ENCODE measurements at places on chromosomes 1 and 21.

DNA sequence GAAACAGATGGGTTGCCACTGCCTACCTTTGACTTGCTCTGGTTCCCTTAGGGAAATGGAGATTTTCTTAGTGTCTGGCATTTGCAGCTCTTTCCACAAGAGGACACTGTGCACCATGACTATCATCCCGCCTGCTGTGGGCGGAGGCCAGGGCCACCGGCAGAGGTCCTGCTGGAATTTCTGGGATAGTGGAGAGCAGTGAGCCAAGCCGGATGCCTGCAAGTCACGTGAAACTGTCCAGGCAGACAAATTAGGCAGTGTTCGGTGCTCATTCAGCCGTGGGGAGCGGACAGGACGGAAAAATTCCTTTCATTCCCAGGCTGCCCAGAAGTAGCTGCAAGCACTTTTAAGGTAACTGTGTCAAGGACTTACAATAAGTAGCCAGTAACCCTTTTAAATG, 43.4 kb downstream of the IGSF5 start:
- peak; percentile 80 for DNase-seq

GRCh38 chr1:151210830-151211229, 12.5 kb downstream of the PIP5K1A start:
- no peak for DNase-seq

GRCh38 chr21:45794027-45794426, 150.5 kb downstream of the PCBP3 start:
- DNase-seq: no peak

DNA sequence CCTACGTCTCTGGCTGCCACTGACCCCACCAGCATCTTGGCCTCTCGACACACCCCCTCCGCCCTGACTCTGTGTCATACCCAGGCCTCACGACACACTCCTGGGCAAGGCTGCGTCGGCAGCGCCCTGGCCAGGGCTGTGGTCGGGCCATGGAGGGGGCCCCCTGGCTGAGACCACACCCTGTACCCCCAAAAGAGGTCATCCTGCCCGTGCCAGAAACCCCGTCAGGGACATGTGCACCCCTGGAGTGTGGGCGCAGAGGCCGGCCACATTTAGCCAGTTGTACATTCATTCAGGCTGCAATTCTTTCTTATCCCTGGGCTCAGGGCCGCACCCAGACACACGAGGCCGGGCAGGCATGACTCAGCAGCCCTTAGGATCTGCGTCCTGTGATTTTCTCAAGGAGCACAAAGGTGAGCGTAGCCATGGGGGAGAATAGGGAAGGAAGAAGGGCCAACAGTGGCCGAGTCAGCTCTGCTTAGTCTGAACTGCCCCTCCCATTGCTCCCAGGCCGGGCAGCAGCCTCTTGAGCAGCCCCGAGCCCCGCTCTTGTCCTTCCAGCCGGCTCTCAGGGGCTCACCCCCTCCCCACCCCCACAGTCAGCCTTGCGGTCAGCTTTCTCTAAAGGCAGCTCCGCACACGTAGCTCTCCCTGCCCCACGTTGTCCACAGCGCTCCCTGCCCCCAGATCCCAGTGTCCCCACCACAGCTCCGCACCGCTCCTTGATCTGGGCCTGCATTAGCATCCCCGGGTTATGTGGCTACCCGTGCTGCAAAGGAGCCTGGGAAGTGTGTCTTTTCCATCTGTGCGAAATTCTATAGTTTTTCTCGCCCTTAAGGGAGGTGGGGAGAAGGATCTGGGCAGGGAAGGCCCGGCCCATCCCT, 7.9 kb downstream of the CSTB start:
- peak; percentile 34 for DNase-seq

DNA sequence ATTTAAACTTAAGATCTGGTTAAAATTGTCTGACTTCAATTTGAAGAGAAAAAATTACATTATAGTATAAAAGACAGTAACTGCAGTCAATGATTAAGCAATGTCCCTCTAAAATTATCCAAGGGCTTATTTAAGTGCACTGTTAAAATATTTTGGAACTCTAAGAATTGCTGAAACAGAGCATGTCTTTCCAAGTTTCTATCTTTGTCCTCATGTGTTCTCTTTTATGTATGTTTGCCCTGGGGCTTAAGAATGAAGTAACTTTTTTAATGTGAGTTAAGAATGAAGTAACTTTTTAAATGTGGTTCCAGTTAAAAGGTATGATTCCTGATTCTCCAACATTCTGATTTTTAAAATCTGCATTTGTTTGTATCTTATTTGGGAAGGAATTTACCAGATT, 69.0 kb upstream of the MARK1 start:
- DNase-seq: no peak

DNA sequence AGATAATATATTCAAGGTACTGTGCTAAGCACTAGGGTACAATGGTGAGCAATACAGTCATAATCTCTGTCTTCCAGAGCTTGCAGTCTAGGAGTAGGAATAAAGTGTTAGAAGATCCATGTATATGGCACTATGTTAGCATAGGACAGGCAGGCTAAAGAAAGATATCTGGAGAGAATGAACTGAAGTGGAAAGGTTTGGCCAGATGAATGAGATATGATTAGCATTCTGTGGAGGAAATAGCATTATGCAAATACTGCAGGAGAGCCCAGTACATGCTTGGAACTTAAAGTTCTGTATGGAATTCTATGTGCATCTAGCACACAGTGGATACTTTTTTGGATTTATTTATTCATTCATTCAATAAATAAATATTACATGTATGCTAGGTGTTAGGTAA, 4.7 kb downstream of the C8A start:
- DNase-seq: no peak

DNA sequence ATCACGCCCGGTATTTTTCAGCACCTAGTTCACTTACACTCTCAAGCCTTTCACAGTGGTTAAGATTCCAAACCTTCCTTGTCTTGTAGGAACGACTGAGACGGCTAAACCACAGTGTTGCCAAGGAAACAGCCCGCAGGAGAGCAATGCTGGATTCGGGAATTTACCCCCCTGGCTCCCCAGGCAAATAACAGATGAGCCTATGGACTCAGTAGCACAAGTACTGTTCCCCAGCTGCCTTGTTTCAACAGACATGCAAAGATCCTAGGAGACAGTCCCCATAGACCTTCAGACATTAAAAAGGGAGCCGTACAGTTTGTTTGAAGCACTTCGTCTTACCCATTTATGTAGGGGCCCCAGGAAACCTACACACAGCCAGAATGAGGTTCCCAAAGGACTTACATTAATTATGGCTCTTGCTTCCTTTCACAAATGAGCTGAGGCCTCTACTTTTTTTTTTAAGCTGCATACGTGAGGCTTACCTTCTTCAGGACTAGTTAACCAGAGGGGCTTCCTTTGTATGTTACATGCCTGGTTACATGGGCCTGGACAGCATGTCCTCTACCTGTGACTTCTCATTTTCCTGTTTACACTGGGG, 2.7 kb downstream of the SNAPIN start:
- DNase-seq: no peak

DNA sequence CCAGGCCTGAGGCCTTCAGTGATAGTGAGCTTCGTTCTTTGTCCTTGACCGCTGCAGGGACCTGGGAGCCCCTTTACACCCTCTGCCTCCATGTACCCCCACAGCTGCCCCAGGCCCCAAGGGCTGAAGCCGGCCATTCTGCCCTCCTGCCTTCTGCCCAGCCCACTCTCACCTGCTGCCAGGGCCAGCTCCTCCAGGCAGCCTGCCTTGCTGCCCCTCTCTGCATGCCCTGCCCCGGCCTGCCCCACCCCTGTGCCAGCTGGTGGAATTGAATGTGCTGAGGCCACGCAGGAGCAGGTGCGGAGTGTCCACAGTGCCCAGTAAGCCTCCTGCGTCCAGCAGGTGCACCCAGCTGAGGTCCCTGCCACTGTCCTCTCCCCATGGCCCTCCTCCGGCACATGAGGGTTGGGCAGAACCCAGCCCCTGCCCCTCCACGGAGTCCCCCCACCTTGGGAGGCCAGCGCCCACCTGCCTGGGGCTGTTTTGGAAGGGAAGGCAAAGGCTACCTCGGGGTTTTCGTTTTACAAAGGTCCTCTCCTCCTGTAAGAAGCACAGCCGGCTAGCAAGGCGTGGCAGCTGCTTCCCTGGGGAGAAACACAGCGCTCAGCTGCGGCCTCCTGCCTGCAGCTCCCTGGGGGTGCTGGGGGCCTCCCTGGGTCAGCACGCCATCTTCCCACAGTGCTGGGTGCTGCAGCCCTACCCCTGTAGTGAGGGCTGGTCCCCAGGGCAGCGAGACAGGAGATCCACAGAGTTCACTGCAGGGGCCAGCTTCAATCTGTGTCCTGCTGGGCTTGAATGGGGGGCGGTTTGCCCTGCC, 21.0 kb downstream of the MMEL1 start:
- no peak for DNase-seq

DNA sequence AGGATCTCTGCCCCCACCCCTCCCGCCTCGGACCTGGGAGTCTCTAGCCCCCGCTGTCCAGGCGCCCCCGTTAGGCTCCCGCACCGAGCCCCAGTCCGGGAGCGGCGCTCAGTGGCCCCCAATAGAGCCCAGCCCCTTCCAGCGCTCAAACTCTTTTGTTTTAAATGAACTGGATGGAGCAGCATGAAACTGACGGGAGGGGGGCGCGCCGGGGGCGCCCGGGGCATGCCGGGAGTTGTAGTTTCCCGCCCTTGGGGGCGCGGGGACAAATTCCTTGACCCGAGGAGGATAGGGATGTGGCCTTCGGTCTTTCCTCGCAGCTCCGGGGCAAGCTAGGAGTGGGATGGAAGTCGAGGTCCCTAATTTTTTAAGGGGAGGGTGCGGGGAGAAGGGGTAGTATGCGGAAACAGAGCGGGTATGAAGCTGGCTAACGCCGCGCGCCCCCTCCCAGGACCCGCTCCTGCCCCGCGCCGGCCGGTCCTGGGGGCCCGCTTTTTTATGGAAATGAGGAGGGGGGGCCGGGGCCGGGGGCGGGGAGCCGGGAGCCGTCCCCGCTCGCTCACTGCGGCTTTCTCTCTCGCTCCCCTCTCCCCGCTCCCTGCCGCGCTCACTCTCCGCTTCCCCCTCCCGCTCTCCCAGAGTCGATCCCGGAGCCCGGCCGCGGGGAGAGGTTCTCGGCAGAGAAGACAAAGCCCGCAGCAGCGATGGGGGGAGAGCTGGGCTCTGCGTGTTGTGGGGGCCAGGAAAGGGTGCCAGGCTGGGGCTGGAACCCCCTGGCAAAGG, at the start of gene MEX3A:
TSS of gene MEX3A (minus strand) at position 157 of the 783 bp plus-strand sequence. CDS start 467 bp downstream, outside the sequence.
- DNase-seq: no peak

DNA sequence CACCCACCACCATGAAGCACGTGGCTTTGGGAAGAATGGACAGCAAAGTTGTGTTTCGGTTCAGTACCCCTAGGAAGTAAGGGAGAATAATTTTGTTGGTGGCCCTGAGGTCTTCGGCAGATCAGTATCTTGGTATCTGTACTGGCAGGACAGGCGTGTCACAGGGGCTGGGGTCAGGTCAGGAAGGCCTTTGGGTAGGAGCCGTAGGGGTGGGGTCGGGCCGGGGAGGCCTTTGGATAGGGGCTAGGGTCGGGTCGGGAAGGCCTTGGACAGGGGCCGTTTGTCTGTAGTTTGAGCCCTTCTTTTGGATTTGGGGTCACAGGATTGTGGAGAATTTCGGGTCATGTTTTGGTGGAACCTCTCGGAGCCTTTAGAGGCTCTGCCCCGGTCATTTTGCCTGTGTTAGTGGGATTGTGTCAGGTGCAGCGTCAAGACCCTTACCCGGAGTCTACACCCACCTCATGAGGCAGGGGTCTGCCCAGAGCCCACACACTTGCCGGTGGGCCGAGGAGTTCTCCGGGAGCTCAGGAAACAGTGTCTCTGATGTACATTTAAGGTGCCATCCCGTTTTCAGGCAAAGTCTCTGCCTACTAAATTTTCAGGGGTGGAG, 75.3 kb upstream of the COL6A1 start:
- no peak for DNase-seq

DNA sequence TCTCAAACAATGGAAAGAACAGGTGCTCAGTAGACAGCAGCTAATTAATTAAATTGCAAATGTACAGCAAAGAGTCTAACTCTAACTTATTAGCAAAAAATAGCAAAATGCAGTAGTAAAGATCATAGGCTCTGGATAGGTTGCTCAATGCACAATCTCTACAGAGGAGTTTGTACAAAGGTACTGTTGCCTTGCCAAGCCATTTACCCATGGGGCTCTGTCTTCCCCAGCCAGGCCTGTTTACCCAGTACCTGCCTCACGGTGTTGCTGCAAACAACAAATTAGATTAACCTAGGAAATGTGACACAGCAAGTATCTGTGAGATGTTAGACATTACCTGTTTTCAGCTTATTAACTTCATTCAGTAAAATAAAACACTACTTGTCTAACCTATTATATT, 222.0 kb downstream of the DENND1B start:
- DNase-seq: no peak

DNA sequence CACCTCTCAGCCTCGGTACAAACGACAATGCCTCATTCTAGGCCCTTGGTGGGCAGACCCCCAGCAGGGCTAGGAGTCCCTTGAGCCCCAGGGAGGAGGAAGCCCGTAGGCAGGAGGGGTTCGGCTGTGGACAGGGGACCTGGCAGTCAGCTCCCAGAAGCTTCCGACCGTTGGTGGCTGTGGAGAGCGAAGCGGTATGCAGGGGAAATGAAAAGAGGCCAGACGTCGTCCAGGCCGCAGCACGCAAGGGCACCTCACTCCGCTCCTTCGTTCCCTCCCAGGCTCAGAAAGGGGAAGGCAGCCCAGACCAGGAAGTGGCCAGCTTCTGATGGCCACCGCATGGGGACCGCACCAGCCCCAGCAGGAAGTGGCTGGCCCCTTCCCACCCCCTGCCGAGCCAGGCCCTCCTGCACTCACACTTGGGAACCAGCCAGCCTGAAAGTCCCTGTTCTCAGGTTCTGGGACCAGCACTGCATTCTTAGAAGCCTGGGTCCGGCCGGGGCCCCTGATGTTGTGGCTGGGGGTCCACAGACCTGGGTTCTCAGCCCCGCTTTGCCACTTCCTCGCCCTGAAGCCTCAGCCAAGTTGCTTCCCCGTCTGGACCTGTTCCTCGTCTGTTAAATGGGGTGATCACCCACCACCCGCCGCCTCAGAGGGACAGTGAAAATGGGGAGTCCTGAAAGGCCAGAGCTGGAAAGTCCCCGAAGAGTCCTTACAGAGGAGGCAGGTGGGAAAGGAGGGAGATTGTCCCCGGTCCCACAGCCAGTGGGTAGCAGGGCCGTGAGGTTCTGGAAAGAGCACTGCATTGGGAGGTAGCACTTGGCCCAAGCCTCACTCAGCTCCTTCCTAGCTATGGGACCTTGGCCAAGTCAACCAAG, 104.0 kb upstream of the RUNX3 start:
- no peak for DNase-seq

DNA sequence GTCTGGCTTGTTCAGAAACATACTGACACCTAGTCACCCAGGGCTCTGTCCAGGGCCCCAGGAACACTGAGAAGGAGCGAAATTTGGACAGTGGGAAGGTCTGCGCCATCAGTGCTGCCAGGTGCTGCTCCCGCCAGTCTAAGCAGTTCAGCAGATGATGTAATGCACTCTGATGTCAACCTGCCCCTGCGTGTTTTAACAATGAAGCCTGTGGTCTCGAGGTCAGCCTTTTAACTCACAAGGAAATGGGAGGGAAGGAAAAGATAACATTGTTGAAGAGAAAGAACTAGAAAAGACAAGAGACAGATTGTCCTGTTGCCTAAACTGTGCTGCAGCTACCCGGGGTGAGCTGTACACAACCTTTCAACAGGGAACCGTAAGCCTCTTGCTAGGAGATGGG, 126.6 kb upstream of the IFFO2 start:
- no peak for DNase-seq

GRCh38 chr1:74343216-74343615, 108.0 kb downstream of the TNNI3K start:
- DNase-seq: no peak

All from amniotic stem cell (primary cell).